ENCODE measurements at places on chromosomes 5 and 9.

GRCh38 chr5:83657807-83658525 lies 62.7 kb downstream of the HAPLN1 start:
- DNase-seq: no peak

DNA sequence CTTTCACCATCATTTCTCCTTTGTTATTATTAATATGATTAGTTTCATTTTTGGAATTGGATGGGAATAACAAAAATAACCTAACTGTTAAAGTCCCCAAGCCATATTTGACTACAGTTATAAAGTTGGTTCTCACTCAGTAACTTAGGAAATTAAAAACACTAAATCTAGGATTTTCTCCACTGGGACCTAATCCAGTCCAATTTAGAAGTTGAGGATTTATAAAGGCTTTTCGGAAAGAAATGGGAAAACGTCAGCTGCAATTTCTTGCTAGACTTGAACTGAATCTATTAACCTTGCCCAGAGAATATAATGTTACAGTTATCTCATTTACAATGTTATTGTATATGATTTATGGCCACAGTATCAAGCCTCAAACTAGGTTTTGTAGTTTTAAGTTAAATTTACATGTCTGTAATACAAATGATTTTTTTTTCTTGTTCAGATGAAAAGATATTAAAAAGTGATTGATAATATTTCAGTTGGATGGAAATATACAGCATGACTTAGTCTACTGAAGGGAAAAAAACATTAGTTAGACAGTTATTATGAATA lies 524.3 kb upstream of the GRAMD2B start:
- DNase-seq: no peak

DNA sequence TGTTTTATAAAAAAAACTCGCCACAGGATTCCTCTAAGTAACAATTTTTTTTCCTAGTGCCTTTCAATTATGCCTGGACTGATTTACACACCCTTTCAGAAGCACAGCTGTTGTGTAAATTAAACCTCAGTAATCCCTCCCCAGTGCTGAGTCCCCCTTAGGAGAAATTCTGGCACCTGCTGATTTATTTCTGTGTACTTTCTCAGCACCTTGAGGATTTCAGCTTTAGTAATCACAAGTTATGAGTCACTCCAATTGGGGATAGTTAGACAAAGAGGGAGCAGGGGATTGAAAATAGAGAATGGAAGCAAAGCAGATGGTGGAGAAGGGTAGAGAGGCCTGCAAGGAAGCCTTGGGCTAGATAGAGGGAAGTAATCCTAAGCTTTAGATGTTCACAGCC lies 171.7 kb downstream of the TTLL11 start:
- DNase-seq: no peak

GRCh38 chr9:93123561-93124283 lies 10.3 kb downstream of the NINJ1 start:
- DNase-seq: no peak

- no peak for DNase-seq
Observed at GRCh38 chr5:179187229-179187678, 127.1 kb downstream of the ZNF354C start.

DNA sequence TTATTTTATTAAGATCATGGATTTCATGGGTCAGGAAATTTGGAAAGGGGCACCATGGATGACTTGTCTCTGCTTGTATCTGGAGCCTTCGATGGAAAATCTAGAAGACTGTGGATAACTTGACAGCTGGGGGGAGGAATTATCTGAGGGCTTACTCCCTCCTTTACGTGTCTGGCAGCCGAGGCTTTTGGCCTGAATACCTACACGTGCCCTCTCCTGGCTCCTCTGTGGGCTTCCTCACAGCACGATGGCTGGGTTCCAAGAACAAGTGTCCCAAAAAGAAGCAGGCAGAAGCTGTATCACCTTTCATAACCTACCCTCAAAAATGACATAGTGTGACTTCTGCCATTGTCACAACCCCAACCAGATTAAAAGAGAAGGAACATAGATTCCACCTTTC lies 228.9 kb downstream of the GRIA1 start:
- DNase-seq: no peak

- no peak for DNase-seq
Observed at GRCh38 chr5:117411701-117412100, 837.1 kb upstream of the SEMA6A start.

GRCh38 chr9:9395539-9395938 lies 1217.3 kb downstream of the PTPRD start:
- DNase-seq: no peak

DNA sequence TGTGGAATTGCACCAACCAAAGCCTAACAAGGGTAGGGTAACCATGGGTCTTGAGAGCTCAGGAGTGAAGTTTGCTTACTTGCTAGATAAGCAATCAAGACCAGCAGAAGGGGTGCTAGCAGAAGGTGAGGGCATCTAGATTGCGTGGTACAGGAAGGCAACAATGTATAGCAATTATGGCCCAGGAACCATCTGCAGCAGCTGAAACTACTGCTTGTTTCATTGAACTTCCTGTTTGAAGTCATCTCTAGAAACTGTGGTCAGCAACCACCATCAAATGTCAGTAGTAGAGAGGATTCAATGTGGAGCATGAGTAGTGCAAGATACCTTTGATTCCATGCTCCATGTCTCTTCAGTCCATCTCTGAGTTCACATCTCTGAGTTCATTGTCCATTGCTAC lies 462.1 kb upstream of the GRAMD2B start:
- no peak for DNase-seq

DNA sequence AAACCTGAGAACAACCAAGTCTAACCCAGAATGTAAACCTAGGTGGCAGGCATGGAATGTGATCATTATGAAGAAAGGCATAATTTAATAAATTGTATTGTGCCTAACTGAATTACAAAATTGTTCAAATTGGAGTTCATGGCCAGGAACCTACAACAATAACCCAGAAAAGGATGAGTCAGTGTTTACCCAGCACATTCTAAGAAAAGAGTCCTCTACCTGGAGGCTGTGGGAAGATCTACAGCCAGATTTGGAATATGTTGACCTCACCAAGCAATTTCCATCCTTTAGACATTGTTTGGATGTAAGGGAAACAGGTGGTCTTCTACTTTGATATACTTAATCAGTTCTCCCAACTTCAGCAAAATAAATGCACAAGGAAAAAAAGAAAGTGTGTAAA lies 152.2 kb downstream of the TMEM161B start:
- no peak for DNase-seq

DNA sequence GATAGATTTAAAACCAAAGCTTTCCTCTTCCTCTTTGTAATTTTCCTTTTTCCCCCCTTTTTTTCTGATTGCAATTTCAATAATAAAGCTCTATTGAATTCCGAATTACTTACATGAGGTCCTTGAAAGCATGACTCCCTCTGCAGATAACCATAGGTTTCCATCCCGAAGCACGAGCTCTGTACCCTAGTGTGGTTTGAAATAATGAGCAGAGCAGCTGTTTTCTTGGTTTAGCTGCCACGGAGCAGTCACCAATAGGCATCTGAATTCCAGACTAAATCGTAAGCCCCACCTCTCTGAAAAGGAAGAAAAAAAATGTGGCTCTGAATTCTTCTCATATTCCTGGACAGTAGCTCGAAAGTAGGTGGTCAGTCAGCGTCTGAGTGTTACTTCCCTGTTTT lies 18.5 kb upstream of the GNE start:
- DNase-seq: no peak

DNA sequence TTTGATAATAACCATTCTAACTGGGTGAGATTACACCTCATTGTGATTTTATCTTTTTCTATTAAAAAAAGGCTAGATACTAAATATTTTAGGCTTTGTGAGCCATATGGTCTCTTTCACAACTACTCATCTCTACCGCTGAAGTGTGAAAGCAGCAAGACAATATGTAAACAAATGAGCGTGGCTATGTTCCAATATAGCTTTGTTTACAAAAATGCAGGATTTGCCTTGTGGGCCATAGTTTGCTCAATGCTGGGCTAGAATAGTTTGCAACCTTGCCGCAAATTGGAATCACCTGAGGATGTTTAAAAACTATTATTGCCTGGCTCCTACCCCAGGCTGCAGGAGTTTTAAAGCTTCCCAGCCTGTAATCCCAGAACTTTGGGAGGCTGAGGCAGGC lies 10.2 kb upstream of the GPR150 start:
- DNase-seq: no peak

- DNase-seq: no peak
Observed at GRCh38 chr5:1054799-1055775, 46.5 kb downstream of the NKD2 start.

DNA sequence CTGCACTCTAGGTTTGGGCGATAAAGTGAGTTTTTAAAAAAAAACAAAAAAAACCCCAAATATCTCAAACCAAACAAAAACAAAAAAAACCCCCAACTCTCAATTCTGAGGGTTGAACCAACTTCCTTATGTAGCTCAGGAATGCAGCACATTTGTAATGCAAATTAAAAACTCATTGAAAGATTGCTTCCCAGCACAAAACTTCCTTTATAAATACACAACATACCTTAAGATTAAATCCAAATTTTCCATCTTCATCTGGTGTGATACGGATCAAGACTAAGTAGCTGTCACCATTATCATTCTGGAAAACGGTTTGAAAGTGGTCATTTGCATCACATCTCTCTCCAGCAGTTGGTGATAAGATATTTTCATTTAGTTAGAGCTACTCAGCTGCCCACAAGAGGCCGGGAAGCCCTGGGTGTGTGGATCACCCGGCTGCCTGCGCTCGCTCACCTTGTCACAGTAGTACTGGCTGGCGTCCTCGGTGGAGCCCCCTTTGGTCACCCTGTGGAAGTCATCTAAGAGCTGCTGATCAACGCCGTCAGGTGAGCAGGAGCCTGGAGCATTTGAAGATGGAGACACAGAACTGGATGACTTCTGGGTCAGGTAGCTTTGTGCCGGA lies 88.2 kb downstream of the PTPN3 start:
- DNase-seq: no peak

GRCh38 chr5:121408778-121409177 lies 442.9 kb upstream of the FTMT start:
- no peak for DNase-seq

GRCh38 chr9:114731701-114732100 lies 49.7 kb upstream of the TEX48 start:
- no peak for DNase-seq

DNA sequence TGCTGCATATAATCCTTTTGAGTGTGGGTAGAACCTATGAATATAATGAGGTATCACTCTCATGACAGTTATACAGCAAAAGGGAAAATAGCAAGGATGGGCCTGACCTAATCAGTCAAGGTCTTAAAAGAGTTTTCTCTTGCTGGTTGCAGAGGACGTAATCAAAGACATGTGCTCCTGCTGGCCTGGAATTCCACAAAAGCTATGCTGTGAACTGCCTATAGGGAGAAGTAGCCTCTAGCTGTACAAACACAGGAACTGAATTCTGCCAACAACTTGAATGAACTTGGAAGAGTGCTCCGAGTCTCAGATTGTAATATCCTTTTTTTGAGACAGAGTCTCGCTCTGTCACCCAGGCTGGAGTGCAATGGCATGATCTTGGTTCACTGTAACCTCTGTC lies 195.6 kb downstream of the PLK2 start:
- no peak for DNase-seq

- no peak for DNase-seq
Observed at GRCh38 chr5:143275512-143276363, 127.7 kb downstream of the NR3C1 start.

DNA sequence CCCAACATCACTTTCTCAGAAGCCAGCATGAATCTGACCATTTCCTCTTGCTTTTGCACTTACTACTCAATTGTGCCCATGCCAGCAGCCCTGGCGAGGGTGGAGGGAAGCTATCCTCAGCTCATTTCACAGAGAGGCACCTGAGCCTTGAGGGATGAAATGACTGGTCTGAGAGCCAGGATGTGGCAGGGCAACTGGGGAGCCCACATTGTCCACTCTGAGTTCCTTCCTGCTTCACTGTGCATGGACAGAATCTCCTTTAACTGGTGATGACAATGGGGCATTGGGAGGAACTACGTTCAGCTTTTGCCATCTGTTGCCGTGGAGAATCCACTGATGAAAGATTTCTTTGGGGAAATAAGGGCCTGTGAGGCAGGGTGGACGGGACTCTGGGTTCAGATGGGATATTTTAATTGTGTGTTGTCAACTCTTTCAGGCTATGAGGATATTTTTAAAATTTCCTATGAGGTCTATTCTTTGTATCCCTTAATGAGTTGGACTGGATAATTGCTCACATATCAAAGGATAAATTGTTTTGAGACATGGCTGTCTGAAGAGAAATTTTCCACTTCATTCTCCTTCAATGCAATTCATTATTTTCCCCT lies 78.3 kb downstream of the TNC start:
- no peak for DNase-seq

Data from T-helper 22 cell (primary cell).